Fibroblast of villous mesenchyme (primary cell): ENCODE measurements at places on chromosomes 13 and 19. TPM values are rescaled to one million over a fixed set of nuclear protein-coding genes. Genes with fewer than 3 reads are reported as not detected.

The TMIGD2 gene
- total RNA-seq = not detected in 2 replicates

The ZNF112 gene
- total RNA-seq = 6.4 and 8.6 TPM in 2 replicates

The PGLYRP1 gene
- not detected in 2 replicates for total RNA-seq

The TRPC4 gene
- 28.3 and 37.6 TPM in 2 replicates for total RNA-seq
